ENCODE measurements at places on chromosomes 7 and 10.

- no peak for DNase-seq
Observed at GRCh38 chr7:46192271-46192670, 271.2 kb upstream of the IGFBP3 start.

DNA sequence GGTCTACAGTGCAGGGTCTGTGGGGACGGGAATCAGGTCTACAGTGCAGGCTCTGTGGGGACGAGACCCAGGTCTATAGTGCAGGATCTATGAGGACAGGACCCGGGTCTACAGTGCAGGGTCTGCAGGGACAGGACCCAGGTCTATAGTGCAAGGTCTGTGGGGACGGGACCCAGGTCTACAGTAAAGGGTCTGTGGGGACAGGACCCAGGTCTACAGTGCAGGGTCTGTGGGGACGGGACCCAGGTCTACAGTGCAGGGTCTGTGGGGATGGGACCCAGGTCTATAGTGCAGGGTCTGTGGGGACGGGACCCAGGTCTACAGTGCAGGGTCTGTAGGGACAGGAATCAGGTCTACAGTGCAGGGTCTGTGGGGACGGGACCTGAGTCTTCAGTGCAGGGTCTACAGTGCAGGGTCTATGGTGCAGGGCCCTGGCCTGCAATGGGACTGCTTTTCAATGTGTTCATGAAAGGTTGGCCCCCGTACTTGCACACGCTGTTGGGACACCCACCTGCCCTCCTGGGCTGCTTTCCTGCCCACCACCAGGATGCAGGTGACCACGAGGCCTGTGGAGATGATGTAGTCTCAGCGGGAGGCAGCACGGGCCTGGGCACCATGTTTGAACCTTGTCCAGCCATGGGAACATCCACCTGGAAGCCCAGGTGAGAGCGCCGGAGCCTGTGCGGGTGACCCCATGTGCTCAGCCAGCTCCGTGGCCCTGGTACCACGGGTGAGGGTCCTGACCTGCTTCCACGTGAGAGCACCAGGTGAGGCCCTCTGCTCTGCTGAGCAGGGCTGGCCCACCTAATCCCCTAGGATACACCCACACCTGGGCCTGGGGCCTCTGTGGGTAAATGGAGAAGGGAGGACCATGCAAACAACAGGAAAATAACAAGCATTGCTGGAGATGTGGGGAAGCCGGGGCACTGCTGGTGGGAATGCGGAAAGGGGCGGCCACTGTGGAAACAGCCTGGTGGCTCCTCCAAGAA, 91.4 kb upstream of the DIP2C start:
- DNase-seq: no peak

DNA sequence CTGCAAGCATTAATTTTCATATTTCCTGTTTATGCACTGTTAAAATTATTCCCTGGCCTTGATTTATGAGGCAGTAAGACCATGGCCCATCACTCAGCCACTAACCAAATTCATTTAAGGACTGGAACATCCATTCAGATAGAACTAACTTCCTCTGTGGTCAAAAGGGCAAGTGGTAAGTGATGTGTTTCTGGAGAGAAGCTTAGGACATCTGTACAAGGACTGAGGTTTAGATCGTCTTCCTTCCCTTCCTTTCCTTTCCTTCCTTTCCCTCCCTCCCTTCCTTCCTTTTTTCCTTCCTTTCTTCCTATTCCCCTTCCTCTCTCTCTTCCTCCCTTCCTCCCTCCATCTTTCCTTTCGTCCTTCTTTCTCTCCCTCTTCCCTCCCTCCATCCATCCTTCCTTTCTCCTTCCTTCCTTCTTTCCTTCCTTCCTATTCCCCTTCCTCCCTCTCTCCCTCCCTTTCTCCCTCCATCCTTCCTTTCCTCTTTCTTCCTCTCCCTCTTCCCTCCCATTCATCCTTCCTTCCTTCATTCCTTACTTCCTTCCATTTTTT, 1019.4 kb downstream of the TYW1 start:
- no peak for DNase-seq

DNA sequence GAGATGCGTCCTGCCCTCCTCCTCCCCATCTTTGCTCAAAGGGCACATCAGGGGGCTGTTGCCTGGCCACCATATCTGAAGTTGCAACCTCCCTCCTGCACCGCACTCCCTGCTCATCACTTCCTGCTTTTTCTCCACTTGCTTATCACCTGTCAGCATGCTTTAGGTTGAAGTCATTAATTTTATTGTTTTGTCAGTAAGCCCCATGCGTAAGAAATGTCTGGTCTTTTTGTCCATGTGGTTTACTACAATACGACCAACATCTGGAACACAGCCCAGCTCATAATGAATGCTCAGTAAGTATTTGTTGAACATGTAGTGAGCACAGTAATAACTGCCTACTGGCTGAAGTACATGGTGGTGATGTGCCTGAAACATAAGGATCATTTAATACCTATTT, 71.6 kb upstream of the GJD4 start:
- DNase-seq: no peak

DNA sequence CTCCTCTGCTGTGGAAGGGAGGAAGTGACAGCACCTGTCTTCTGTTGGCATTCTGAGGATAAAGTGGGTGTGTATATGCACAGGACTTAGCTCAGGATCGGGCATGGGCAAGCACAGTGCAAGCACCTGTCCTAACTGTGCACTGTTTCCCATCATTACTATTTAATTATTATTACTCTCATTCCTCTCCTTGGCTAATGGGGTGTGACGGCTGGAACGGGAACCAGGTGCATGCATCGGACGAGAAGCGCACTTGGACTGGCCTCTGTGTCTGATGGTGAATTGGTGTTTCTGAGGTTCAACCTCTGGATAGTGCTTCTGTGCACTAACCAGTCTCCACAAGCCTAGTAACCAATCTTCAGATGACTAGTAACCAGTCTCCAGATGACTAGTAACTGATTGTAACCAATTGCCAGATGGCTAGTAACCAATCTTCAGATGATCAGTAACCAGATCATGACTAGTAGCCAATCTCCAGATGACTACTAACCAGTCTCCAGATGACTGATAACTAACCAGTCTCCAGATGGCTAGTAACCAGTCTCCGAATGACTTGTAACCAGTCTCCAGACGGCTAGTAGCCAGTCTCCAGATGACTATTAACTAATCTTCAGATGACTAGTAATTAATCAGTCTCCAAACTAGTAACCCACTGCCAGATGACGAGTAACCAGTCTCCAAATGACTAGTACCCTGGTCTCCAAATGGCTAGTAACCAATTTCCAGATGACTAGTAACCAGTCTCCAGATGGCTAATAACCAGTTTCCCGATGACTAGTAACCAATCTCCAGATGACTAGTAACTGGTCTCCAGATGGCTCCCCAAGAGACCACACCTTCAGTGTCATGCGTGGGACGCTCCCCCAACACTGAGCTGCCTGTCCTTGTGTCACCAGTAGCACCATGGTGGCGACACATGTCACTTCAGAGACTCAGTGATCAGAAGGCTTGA, 85.8 kb downstream of the PAXIP1 start:
- no peak for DNase-seq

DNA sequence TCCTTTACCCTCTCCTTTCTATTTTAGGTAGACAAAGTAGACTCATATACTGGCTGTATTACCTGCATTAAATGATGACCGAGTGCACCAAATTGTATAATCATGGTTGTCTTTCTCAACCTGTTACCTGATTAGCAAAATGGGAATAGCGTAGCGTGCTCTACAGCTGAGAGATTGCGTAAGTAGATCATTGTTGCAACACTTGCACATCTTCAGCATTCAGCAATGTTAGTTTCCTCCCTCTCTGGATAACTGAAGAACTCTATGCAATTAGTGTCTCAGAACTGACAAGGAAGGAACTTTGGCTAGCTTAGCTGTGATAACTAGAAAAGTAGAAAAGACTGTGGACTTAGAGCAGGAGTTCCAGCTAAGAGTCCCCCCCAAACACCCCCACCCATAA, 787.4 kb downstream of the PHTF2 start:
- no peak for DNase-seq

GRCh38 chr7:34211018-34211417, 305.7 kb downstream of the BMPER start:
- DNase-seq: no peak

DNA sequence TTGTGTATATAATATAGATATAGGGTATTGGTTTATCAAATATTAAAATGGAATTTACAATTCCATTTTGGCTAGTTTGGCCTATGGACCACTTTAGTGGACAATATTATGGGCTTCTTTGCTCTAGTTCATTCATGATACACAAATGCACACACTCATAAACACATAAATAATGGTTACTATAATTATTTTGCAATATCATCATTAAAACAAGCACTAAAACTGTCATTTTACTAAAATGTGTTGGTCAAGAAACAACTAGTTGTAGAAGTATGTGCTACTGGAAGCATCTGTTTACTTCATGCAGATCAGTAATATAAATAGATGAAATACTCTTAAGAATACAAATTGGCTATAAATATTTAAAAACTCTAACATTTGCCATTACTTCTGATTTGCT, 1074.3 kb downstream of the KCNMA1 start:
- no peak for DNase-seq

- no peak for DNase-seq
Observed at GRCh38 chr10:103145860-103146466, 47.1 kb downstream of the NT5C2 start.

GRCh38 chr7:74030861-74031260, 2.9 kb downstream of the ELN start:
- no peak for DNase-seq

- DNase-seq: no peak
Observed at GRCh38 chr10:104368381-104368780, 14.7 kb downstream of the CFAP58 start.

DNA sequence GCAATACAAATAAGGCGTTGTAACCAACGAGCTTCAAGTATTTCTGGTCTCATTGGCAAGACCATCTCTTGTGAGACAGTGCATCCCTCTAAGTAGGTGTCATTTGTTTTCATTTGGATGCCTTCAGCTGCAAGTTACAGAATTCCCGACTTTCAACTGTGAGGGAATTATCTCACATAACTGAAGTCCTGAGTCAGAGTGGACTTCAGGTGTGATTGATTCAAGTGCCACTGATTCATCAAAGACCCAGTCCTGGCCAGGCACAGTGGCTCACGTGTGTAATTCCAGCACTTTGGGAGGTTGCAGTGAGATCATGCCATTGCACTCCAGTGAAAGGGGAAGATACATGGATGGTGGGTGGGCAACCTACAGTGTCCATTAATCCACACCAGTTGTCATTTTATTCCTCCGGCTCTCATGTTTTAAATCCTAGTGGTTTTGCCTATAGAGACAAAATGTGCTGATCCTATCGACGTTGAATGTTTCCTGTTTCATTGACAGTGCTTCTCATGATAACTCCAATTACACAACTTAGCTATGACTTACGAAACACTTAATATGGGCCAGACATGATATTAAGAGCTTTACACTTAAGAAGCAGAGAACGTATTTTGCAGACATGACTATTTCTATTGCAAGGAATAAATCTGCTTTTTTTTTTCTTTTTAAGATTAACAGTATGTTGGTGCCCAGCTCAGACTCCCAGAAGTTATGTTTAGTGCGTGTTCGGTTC, 268.0 kb downstream of the FRMD4A start:
- DNase-seq: no peak

All from stimulated activated naive CD8-positive, alpha-beta T cell treated with anti-CD3 and anti-CD28 coated beads, Interleukin-15, amount 100 ng/mL, for 72 hours (primary cell).